ENCODE measurements at places on chromosomes 4 and X. TPM values are rescaled to one million over a fixed set of nuclear protein-coding genes. Genes with fewer than 3 reads are reported as not detected.

The NSUN7 gene
- 20.1 TPM for total RNA-seq

DNA sequence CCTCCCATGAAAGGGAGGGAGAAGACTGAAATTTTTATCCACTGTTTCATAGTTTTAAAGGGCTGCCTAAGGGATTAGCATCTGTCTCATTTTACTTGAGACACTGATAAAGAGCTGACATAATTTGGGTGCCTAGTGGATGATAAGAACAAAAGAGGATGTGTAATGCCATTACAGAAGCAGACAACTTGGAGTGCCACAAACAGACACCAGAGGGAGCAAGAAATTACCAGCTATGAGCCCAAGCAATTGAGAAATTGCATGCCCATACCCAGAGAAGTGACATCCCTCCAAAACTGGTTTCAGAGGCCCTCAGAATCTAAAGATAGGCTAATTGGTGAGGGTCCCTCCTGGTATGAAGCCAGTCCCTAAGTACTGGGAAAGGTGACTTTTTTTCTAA lies 38.5 kb upstream of the POU3F4 start:
- no peak overlapping the region for H3K4me3 ChIP-seq
- DNase-seq: no peak
- H3K36me3 ChIP-seq: no peaks in the 10 kb centered on the region
- H3K27me3 ChIP-seq: no peaks in the 10 kb centered on the region
- no peak overlapping the region for H3K27ac ChIP-seq
- H3K4me1 ChIP-seq: no peaks in the 10 kb centered on the region

- no peak for DNase-seq
- H3K4me1 ChIP-seq: peaks cover 52% of the 10 kb centered on the region
- no peaks in the 10 kb centered on the region for H3K27me3 ChIP-seq
- peak overlapping the region; percentile 18 for H3K27ac ChIP-seq
Observed at GRCh38 chr4:71261633-71262121, 77.1 kb upstream of the SLC4A4 start.

DNA sequence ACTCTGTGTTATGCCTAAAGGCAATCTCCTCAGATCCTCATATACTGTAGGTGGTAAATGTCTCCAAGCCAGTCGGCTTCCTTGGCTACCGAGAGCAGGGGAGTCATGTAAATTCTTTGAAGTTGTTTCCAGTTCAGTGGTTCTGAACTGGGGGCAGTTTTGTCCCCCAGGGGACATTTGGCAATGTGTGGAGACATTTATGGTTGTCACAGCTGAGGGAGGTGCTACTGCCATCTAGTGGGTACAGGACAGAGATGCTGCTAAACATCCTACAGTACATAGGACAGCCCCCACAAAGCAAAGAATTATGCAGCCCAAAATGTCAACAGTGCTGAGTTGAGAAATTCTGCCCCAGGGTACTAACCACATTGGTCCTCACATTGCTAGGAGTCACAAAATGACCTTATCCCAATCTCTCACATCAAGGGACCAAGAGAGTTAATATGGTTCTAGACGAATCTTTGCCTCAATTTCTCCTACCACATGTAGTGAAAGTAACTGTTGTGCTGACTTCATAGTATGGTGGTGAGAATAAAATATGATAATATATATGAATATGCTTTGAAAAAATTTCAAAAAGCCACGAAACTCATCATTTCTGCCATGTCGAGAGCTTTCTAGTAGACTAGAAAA lies 104.4 kb upstream of the ARHGAP24 start:
- no peaks in the 10 kb centered on the region for H3K27me3 ChIP-seq
- no peak overlapping the region for H3K27ac ChIP-seq
- peaks cover 11% of the 10 kb centered on the region for H3K4me1 ChIP-seq
- no peaks in the 10 kb centered on the region for H3K36me3 ChIP-seq
- peak; percentile 16 for DNase-seq

DNA sequence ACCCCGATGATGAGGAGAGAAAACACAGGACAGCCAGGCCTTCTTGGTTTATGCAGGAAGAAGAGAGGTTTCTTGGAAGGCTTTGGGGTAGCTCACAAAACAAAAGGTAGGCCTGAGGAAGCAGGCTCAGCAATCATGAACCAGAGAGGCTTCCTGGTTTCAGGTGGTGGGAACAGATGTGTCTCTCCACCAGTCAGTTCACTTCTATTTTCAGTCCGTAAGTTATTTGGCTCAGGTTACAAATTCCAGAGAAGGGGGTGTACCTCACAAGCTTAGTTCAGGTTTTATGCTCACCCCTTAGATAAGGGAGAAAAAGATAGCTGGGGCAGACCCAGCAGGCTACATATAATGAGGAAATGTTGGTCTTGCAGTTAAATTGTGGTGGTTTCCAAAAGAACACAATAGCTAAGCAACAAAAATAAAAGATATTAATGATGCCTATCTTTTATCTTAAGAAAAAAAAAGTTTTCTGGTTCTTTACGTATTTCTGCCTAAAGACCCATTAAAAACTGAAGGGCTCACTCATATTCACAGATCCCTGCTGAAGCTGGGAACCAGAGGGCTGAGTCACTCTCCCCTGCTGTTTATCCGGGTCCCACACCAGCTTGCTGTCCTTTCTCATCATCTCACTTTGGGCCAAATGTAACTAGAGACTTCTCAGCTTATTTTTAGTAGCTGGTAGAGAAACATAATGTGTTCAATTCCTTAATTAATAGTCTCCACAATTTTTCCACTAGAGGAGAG lies 177.0 kb downstream of the CAMK2D start:
- peak overlapping the region; percentile 92 for H3K27ac ChIP-seq
- no peaks in the 10 kb centered on the region for H3K27me3 ChIP-seq
- peaks cover 11% of the 10 kb centered on the region for H3K36me3 ChIP-seq
- DNase-seq: no peak

DNA sequence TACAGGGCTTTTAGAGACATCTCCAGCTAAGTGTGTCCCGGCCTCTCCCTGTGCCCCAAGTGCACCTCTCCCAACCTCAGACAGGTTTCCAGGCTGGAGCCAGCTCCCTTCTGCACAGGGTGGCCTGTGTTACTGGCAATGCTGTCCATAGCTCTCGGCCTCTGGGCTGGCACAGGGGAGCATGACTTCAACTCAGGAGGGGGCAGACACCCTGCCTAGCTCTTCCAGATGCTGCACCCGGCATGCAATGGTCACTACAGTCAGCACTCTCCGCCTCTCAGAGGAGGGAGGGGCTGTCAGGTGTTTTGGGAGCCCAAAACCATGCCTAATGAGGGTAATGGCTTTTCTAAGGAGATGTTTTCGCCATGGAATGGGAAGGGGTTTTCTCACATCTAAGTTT lies 2.4 kb upstream of the IRAK1 start:
- no peaks in the 10 kb centered on the region for H3K27me3 ChIP-seq
- no peak overlapping the region for H3K27ac ChIP-seq
- peaks cover 19% of the 10 kb centered on the region for H3K4me1 ChIP-seq
- DNase-seq: no peak
- H3K4me3 ChIP-seq: no peak overlapping the region

- H3K36me3 ChIP-seq: no peaks in the 10 kb centered on the region
- H3K4me3 ChIP-seq: no peak overlapping the region
- peaks cover 5% of the 10 kb centered on the region for H3K4me1 ChIP-seq
- DNase-seq: no peak
Observed at GRCh38 chr4:7196288-7196651, 3.9 kb downstream of the SORCS2 start.

GRCh38 chr4:136690360-136690759 lies 841.9 kb downstream of the PCDH18 start:
- no peak overlapping the region for H3K27ac ChIP-seq
- H3K36me3 ChIP-seq: no peaks in the 10 kb centered on the region
- no peak overlapping the region for H3K4me3 ChIP-seq

GRCh38 chr4:165737309-165737972 lies 135.6 kb upstream of the TLL1 start:
- DNase-seq: no peak
- no peaks in the 10 kb centered on the region for H3K27me3 ChIP-seq
- no peak overlapping the region for H3K4me3 ChIP-seq

DNA sequence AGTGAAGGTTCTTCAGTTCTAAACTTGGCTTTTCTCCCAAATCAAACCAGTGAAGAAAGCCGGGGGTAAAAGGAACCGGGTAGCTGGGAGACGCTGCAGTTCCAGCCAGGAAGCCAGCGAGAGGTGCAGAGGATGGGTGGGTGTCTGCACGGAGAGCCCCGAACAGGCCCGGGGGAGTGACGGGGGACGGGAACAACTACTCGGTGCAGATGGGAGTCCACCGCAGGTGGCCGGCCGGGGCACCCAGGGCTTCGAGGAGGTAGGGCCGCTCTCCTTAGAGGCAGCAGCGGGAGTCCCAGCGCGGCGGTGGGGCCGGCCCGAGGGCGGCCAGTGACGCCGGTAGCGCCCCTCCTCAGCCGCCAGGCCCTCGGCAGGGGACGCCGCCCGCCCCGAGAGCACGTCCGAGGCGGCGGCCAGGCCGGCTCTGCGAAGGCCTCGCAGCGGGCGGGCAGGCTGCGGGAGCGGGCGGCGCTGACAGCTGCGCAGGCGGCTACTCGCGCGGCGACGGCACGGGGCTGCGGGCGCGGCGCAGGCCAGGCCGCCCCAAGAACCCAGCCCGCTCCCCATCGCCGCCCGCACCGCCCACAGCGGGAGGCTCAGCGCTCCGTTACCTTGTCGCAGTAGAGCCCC lies 449 bp downstream of the FBXL5 start:
- no peaks in the 10 kb centered on the region for H3K36me3 ChIP-seq
- peaks cover 43% of the 10 kb centered on the region for H3K4me1 ChIP-seq
- DNase-seq: peak; percentile 38
- H3K27ac ChIP-seq: peak overlapping the region; percentile 99

The UBQLN2 gene
- 40.2 TPM for total RNA-seq

DNA sequence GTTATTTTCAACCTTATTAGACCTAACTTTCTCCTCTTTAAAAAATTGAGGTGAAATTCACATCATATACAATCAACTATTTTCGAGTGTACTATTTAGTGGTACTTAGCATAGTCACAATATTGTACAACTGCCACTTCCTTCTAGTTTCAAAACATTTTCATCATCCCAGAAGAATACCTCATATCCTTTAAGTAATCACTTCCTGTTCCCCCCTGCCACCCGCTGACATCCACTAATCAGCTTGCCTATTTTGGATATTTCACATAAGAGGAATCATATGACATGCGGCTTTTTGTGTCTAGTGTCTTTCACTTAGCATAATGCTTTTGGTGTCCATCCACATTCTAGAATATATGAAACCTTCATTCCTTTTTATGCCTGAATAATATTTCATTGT lies 10.0 kb upstream of the PPA2 start:
- no peak overlapping the region for H3K4me3 ChIP-seq
- H3K36me3 ChIP-seq: no peaks in the 10 kb centered on the region
- H3K4me1 ChIP-seq: no peaks in the 10 kb centered on the region
- no peak overlapping the region for H3K27ac ChIP-seq
- peaks cover 4% of the 10 kb centered on the region for H3K27me3 ChIP-seq

The TMPRSS11D gene
- not detected for total RNA-seq

The UGT2B17 gene
- not detected for total RNA-seq

- H3K27me3 ChIP-seq: peaks cover 32% of the 10 kb centered on the region
- peaks cover 3% of the 10 kb centered on the region for H3K36me3 ChIP-seq
- H3K27ac ChIP-seq: no peak overlapping the region
- peaks cover 15% of the 10 kb centered on the region for H3K4me1 ChIP-seq
Observed at GRCh38 chrX:372856-373640, 13.7 kb downstream of the PPP2R3B start.

DNA sequence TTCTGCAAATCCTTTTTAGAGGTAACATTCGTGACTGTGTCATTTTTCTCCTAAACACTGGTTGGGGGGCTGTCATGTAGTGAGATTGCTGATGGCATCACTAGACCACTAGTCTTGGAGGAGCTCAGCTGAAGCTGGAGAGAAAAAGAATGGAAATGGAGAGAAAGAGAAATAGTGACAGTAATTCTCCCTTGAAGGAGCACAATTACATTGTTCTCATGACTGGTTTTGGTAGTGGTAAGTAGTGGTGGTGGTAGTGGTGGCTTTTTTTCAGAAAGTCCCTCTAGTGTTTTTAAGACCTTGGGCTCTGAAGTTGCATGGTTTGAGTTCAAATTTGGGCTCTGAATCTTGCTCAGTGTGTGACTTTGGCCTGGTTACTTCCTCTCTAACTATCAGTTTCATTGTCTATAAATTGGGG lies 99.8 kb downstream of the LARP7 start:
- DNase-seq: no peak

The AFAP1 gene
- 32.9 TPM for total RNA-seq

The HOPX gene
- total RNA-seq: 0.55 TPM

- H3K4me3 ChIP-seq: no peak overlapping the region
- no peaks in the 10 kb centered on the region for H3K27me3 ChIP-seq
- DNase-seq: no peak
- peaks cover 3% of the 10 kb centered on the region for H3K36me3 ChIP-seq
- H3K4me1 ChIP-seq: no peaks in the 10 kb centered on the region
- no peak overlapping the region for H3K27ac ChIP-seq
Observed at GRCh38 chrX:55787063-55787462, 69.5 kb downstream of the RRAGB start.

- peak within 1 kb of the TSS; percentile 68 for H3K27ac ChIP-seq
- no peaks in the 10 kb centered on the region for H3K36me3 ChIP-seq
- H3K4me3 ChIP-seq: peak within 1 kb of the TSS; percentile 78
Observed at GRCh38 chr4:81214881-81215868, at the start of gene PRKG2. Gene PRKG2 (minus strand): TSS chr4:81215222. CDS start chr4:81205047, 10,175 bp downstream.

The G3BP2 gene
- 157 TPM for total RNA-seq

- no peak overlapping the region for H3K4me3 ChIP-seq
- H3K36me3 ChIP-seq: no peaks in the 10 kb centered on the region
- no peak for DNase-seq
- no peaks in the 10 kb centered on the region for H3K27me3 ChIP-seq
- peaks cover 17% of the 10 kb centered on the region for H3K4me1 ChIP-seq
Observed at GRCh38 chr4:75251547-75251946, 262.7 kb downstream of the RCHY1 start.

DNA sequence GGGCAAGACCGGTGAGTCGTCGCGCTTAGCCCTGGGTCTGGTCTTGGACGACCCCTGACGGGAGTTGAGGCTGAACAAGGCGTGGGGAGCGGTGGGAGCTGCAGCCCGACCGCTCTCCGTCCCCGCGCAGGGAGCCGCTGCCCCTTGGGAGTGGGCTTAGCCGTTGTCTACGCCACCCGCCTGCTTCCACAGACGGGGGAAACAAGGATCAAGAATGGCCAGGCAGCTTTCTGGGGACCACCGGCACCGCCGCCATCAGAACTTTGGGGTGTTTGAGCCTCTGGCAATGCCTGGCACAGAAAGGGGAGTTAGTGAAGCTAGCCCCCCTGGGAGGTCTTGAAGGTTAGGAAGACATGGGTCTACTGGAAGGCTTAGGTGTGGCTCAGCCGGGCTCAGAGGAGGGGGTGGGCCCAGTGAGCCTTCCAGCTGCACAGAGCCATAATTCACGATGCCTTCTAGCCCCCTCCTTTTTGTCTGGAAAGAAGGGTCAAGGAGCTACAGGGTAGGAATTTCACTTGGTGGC lies 583 bp downstream of the RASL11B start:
- H3K27ac ChIP-seq: peak overlapping the region; percentile 85
- peaks cover 22% of the 10 kb centered on the region for H3K36me3 ChIP-seq
- DNase-seq: no peak
- H3K4me3 ChIP-seq: peak overlapping the region; percentile 83
- peaks cover 20% of the 10 kb centered on the region for H3K4me1 ChIP-seq

DNA sequence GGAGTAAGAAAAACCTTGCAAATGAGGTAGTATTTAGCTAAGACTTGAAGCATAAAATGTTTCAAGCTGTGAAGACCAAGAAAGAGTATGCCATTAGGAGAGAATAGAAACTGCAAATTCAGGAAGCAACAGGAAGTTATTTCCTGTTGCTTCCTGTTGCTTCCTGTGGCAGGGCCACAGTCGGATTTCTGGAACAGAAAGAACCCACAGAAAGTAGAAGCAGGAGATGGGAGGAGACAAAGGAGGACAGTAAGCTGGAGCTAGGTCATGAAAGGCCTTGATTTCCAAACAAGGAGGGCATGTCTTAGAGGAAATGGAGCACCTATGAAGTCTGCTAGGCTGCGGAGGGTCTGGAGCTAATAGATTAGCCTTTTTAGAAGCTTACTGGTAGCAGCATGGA lies 17.2 kb downstream of the ASB11 start:
- H3K27ac ChIP-seq: no peak overlapping the region
- H3K36me3 ChIP-seq: peaks cover 3% of the 10 kb centered on the region
- H3K4me1 ChIP-seq: peaks cover 12% of the 10 kb centered on the region
- no peak overlapping the region for H3K4me3 ChIP-seq

All from progenitor cell of endocrine pancreas (in vitro differentiated cells).